ENCODE measurements at places on chromosomes 1 and 21.

DNA sequence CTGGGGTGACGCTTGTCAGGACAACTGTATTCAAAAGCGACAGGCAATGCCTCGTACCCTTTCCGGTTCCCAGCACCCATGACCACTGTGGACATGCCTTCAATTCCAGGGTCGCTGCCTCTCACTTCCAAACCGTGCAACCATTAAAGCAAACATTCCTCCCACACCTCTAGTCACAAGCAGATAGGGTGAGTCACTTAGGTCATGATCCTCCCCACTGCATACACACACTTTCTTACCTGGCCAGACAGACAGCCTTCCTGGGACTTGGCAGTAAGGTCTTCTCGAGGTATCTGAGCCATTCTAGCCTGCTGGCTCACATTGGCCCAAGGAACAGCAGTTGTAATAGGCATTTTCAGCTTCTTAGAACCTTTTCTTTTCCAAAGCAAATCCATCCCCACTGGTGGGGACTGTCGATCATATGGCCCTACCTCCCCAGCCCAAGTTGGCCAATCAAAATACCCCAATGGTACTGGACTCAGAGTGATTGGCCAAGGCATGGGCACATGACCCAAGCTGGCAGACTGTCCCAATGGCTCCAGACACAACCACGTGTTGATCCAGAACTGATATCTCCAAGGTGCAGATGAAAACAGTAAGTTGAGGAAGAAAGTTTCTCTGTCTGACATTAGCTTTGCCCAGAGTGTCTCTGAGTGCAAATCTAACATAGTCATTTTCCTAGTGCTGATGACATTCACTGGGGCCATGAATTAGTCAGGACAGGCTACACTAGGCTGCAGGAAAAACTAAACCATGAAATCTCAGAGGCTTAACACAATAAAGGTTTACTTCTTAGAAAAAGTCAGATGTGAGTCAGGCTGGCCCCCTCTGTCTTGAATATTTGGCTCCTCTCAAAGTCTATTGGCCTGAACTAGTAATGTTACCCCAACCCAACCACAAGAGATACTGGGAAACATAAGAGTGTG is 113.8 kb downstream of the RRAGC start:
- no peak for DNase-seq

GRCh38 chr21:33246963-33247362 is 17.2 kb downstream of the IFNAR2 start:
- no peak for DNase-seq

GRCh38 chr1:178324003-178324402 is 172.8 kb downstream of the CLEC20A start:
- DNase-seq: no peak

DNA sequence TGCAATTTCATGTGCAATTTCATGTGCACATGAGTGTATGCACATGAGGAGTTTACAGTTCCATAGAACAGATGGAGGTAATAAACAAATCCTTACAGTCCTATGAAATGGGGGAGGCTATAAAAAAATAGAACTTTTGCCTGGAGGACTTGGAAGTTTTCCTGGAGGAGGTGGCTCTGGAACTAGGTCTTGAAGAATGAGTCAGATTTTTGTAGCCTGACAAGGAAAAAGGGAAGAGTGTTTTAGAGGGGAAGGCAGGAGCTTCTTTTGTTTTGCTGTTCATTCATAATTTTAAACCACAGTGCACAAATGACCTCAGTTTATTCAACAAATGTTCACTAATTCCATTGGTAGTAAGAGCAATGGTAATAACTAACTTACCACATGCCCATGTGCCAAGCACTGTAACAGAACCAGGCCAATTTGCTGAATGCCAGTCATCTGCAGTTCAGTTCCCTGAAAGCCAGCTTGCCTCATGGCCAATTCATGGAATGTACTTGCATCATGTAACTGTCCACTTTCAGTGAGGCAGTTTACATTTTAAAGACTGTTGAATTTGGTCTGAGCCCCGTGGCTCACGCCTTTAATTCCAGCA is 2.7 kb downstream of the DIO1 start:
- no peak for DNase-seq

DNA sequence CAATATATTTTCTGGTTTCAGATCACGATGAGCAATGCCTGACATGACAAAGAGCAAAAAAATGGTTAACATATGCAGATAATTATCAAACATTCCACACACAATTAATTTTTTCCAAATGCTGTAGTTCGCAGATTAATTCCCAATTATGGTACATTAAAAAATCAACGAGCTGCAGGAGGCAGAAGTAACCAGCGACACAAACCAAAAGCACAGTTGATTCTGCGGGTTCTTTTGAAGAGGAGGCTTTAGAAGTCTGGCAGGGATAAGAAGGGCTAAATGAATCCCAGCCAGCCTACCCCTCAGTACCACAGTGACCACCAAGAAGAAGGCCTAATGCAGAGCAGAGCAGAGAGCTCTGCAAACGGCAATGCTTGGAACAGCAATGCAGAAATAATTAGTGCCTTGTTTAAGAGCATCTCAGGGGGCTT is 17.0 kb upstream of the KNCN start:
- no peak for DNase-seq

GRCh38 chr1:201912832-201913231 is 24.1 kb downstream of the SHISA4 start:
- DNase-seq: no peak

DNA sequence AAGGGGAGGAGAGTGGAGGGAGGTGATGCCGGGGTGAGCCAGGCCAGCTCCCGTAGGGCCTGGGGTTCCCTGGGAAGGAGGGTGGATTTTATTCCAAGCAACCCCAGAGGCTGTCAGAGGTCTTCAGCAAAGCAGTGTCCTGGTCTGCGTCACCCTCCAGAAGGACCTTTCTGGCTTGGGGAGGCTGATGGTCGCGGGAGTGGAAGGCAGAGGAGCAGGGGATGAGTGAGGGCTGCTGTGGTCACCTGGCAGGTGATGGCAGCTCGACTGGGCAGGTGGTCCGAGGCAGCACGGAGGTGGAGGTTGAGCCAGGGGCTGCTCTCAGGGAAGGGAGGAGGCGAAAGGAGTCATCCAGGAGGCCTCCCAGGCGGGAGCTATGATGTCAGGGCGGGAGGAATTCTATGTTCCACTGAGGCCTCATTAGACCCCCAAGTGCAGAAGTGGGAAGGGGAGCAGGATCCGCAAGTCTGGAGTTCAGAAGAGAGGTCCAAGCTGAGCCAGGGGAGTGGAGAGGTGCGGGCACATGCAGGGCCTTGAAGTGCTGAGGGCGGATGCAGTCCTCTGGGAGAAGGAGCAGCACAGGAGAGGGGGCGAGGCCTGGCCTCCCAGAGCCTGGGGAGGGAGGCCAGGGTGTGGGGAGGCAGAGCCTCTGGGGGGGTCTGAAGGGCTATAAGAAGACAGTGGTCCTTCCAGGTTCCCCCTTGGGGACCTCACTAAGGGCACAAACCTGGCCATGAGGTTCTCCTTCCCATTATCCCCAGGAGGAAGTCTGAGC is 33.3 kb downstream of the BMP8A start:
- DNase-seq: no peak

GRCh38 chr1:112509660-112510178 is 954 bp downstream of the WNT2B start:
- DNase-seq: no peak

GRCh38 chr1:115877511-115877910 is 36.6 kb upstream of the NHLH2 start:
- no peak for DNase-seq

- no peak for DNase-seq
These were observed 6.4 kb downstream of the MAP3K6 start for GRCh38 chr1:27360159-27361043.

GRCh38 chr1:229440851-229441537 is 7.1 kb upstream of the ACTA1 start:
- no peak for DNase-seq

Data from SW 1271 (cell line).